BE2C (cell line): ENCODE measurements at places on chromosomes 6 and 20.

- DNase-seq = no peak
Measured at GRCh38 chr6:152343735-152344360, 293.3 kb downstream of the SYNE1 start.

GRCh38 chr6:34390531-34391472, 1.7 kb downstream of the NUDT3 start:
- DNase-seq = peak; percentile 16

DNA sequence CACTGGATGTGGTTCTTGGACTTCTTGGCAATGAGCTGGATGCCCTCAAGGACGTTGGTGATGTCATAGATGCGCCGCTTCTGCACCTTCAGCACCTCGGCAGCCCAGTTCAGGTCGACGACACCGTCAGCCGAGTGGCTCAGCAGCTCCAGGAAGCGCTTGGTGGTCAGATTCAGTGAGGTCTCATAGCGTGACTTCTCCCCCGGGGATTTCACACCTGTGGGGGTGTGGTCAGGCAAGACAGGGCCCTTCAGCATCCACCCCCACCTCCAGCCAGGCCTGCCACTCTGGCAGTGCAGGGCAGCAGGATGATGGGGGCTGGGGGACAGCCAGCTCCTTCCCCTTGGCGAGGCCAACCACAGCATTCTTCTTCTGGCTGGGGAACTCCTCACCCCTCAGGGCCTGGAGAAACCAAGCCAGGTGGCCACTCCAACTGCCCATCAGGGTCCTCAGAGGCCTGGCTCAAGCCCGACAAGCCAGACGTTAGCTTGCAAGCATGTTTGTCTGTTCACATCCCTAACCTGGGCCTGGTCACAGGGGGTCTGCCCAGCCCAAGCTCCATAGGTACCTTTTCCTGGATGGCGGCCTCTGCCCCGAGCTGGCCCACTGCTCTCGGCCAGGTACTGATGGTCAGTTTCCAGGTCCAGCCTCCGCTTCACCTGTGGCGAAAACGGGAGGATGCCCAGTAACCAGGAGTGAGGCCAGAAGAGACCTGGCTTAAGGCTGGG, 5.7 kb upstream of the NECAB3 start:
- no peak for DNase-seq

GRCh38 chr6:168300975-168301647, 18.5 kb downstream of the DACT2 start:
- no peak for DNase-seq

DNA sequence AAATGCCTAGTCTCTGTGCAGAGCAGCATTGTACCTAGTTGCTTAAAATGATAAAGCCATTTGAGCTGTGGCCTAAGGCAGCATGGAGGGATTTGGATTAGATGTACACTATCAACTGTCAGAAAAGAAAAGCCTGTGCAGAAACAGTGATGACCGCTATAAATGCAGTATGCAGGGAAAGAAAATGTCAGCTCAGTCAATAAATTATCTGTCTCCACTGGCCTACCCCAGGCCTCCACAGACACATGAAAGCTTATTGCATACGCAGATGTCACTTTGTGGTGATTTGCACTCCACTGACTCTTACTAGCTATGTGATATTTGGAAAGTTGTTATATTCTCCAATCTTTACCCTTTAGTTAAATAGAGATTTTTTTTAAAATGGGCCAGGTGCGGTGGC, 221.9 kb upstream of the OPRM1 start:
- DNase-seq = no peak

DNA sequence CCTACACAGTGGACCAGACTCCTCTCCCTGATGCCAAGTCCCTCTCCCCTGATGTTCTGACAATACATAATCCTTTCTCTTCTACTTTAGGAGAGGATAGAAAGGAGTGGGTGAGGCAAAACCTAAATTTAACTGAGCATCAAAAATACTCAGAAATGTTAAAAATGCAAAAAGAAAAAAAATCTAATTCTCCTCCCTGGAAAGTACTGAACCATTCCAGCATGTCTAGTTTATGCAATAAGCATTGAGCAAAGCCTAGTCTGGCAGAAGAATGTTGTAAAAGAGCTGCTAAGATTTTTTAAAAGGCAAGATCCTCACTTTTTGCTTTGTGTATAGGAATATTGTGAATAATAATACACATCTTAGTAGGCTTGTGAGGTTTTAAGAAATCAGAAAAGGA, 116.6 kb upstream of the STXBP5 start:
- no peak for DNase-seq

DNA sequence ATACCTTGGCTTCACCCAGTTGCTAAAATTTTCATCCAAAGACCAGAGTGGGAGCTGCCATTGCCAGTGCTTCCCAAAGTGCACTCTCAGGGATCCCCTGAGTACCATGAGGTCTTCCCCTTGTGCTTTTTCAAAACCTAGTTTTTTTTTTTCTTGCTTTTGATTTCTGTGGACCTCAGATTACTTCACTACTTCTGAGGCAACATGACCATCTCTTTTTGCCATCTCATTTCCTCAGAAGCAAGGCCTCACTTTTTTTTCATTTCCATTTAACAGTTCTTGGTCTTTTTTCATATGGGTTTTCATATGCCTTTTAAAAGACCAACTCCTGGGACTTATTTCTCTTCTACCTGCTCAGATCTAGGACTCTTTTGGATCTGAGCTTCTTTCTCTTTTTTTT, 64.1 kb upstream of the MMS22L start:
- no peak for DNase-seq

- no peak for DNase-seq
Measured at GRCh38 chr6:99810942-99811620, 182.9 kb downstream of the MCHR2 start.

GRCh38 chr6:9204171-9204570, 768.8 kb upstream of the SLC35B3 start:
- no peak for DNase-seq

DNA sequence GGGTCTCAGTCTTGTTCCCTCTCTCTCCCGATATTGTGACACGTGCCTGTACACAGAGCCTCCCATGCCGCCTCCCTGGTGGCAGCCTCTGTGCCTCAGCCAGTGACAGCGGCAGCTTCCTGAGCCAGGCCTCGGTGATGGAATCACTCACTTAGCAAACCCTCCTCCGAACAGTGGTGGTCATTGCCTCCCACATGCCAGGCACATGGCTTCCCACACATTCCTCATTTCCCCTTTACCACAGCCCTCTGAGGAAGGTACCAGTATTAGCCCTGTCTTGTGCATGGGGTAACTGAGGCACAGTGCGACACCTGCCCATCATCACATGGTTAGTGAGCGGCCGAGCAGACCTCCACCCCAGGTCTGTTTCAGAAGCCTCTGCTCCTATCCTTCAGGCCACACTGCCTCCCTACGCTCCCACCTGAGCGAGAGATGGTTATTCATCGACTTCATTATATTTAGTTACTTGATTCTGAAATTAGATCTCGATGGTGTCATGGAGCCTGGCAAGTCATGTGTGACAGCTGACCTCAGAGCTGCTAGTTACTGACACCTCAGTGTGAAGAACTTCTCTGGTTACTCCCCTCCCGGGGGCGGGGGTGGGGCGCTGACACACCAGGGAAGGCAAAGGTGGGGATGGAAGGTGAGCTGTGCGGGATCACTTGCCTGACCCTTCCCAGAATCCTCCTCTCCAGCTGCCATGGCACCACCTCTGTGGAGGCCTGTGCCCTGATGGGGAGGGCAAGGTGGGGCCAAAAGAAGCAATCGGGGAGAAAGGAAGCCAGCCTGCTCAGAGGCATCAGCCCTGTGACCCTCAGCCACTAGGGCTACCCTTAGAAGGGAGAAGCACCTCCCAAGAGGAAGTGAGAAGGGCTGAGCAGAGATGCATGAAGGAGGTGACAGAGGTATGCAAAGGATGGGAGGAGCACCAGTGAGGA, 17.9 kb downstream of the MDGA1 start:
- no peak for DNase-seq

DNA sequence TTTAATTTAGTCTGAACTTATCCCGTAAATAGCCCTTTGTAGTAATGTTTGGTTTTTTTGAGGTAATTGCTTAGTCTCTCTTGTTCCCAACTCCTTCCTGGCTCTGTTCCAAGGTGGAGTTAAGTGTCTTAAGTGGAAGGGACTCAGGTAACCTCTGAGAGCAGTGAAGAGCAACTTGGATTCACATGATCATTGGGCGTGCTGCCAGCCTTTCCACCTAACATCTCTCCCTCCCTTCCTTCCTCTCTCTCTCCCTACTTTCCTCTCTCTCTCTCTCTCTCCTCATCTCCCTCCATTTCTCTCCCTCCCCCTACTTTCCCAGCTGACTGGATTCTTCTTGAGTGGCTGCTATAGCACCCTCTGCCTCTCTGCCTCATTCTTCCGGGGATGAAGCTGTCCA, 232.9 kb upstream of the SASH1 start:
- DNase-seq = no peak
